Amniotic epithelial cell (primary cell): ENCODE measurements at places on chromosomes 1 and 21.

- DNase-seq = no peak
Observed at GRCh38 chr1:32647308-32648134, 2.8 kb downstream of the ZBTB8OS start.

- no peak for DNase-seq
Observed at GRCh38 chr1:228267962-228268880, 60.4 kb downstream of the OBSCN start.

DNA sequence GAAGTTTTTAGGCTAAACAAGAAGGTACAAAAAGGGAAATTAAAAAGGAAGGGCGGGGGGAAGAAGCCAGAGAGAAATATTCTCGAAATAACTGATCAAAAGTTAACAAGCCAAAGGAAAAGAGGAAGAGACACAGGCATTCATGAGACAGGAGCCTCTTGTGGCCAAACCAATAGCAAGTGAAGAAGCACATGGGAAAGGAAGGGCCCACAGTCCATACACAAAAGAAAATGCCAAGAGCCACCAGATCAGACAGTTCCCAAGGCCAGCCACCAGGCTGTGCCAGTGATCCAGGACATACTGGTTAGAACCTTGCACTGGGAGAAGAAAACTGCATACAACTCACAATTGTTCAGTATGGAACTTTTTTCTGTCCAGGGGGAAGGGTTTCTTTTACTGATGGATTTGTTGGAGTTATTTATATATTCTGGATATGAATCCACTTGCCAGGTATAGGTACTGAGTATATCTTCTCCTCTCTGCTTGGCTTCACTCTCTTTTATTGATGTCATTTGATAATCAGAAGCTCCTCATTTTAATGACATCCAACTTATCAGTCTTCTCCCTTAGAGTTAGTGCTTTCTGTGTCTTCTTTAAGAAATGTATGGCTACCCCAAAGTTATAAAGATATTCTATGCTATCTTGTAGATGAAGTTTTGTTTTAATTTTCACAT lies 76.8 kb downstream of the CD46 start:
- peak; percentile 86 for DNase-seq

GRCh38 chr21:41765973-41766882 lies 624 bp downstream of the RIPK4 start:
- no peak for DNase-seq

- DNase-seq = no peak
Observed at GRCh38 chr1:150963321-150964163, 11.1 kb downstream of the CERS2 start.

DNA sequence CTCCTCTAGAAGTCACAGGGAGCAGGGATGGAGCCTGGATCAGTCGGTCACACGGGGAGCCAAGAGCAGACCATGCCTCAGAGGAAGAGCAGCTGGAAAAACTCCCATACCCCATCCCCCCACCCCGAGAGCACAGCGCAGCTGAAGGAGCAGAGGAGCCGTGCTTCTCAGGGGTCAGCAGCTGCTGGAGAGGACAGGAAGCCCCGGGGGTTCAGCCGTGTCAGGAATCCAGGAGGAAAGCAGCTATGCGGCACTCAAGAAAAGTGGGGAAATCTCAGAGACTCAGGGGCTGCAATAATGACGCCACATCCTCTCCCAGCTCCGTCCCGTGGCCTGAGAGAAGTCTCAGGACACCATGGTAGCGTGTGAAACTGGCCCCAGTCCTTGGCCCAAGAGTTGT lies 102.3 kb downstream of the NPHP4 start:
- DNase-seq = no peak

DNA sequence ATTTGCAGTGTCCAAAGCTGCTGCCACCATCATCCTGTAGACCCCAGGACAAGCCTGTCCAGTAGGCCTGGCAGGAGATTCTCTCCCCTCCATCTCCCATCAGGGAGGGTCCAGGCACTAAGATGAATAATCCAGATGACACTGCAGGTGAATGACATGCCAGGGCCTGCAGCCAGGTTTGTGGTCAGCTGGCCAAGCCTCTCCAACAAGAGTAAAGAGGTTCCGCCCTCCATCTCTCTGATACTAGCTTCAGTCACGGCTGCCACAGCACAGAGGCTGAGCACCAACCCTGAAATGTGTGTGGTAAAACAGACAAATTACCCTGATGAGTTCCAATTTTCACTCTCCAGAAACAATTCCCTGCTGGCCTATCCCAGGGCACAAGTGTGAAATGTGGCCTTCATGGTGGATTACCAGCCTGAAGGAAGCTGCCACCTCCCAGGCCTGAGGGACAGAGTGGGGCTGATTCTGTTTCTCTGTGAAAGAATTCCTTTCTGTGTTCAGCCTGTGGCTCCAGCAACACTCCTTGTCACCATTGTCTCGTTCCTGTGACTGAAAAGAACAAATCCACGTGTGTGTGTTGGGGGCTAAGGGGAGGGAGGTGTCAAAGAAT lies 19.9 kb upstream of the LHX4 start:
- no peak for DNase-seq

DNA sequence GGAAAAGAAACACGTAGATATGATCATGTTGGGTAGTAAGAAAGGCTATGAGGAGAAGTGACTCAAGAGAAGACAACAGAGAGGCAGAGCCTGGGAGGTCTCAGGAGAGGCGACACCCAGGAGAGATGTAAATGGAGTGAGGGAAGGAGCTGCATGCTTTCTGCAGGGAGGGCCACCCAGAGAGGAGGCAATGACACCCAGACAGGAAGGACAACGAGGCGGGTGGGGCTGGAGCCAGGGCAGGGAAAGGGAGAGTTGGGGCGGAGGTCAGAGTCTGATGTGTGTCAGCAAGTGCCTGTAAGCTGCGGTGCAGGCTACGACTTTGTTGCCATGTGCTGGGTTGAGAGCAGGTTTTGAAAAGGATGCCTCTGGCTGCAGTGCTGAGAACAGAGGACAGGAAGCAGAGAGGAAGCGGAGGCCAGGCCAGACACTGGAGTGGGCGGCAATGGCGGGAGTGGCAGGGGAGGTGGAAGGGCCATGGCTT lies 31.3 kb downstream of the SLC1A7 start:
- DNase-seq = peak; percentile 76

DNA sequence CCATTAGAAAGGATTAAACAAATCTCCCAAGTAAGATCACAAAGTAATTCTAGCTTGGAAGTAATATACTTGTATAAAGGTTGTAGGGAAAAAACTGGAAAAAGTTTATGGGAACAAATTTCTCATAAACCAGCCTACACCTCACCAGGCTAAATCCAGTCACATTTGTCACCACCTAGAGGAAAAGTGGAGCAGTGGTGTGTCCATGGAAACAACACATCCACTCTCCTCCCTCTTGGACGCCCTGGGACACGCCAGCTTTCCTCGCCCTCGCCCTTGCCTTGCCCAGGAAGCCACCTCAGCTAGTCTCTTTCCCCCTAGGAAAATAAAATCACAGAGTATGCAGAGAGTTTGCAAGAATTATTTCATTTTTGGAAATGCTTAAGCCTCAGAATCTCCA lies 2.2 kb downstream of the PALMD start:
- no peak for DNase-seq

DNA sequence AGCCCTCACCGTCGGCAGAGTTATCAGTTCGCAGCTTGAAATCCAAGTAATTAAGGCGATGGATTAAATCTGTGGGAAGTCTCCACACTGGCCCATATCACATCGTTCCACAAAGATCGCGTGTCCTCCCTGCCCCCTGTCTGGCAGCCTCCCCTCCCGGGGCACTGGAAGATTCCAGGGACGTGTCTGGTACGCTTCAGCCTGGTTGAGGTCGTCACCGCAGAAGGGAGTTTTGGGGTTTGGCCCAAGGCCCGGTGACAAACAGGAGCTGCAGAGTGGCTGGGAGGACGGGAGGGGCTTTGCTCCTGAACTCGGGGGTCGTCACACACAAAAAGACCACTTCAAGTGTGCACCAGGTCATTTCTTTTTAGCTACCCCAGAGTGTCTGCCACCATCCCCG lies 51.1 kb downstream of the PRDM16 start:
- DNase-seq = no peak

- no peak for DNase-seq
Observed at GRCh38 chr1:98881901-98882300, 122.8 kb downstream of the PLPPR5 start.

DNA sequence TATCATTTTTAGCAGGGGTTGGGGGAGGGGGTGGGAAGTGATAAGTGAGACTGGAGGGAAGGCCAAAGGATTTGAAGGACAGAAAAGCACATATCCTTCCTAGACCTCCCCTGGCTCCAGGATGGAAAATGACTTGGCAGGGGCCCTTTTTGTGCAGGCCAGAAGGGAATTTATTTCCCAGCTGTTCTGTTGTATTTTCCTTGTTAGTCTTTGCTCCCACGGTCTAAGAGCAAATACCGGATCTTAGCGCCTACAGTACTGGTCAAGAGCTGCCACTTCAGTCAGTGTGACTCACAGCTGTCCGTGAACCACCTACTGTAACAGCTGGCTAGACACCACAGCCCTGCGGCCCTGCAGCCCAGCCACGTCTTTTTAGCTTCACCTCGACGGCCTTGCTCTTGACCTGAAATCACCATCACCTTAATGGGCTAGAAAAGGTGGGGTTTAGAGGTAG lies 51.0 kb upstream of the ERRFI1 start:
- peak; percentile 94 for DNase-seq

DNA sequence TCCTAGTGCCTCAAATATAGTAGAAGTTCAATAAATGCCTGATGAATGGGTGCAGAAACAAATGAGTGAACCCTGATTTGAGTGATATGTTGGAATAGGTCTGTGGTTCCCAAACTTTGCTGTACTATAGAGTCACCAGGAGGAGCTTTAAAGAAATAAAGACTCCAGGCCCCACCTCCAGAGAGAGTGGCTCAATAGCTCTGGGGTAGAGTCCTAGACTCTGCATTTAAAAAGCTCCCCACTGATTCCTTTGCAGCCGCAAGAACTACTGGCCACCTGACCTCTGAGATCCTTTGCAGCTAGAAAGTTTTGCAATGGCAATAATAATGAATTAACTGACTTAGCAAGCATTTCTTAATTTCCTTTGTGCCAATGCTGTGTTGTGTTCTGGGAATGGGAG lies 20.9 kb downstream of the TCHHL1 start:
- DNase-seq = no peak
